Hepatocyte (in vitro differentiated cells): ENCODE measurements at places on chromosomes 12 and 14. TPM values are rescaled to one million over a fixed set of nuclear protein-coding genes. Genes with fewer than 3 reads are reported as not detected.

OR4K15 gene
- polyA plus RNA-seq, result not detected in 2 replicates

ACOT6 gene
- not detected in 2 replicates for polyA plus RNA-seq

SIX6 gene
- polyA plus RNA-seq, result not detected in 2 replicates

AMDHD1 gene
- 0.43 and 3.0 TPM in 2 replicates for polyA plus RNA-seq

JDP2 gene
- 79.9 and 85.4 TPM in 2 replicates for polyA plus RNA-seq

ENDOU gene
- polyA plus RNA-seq, result 1.0 TPM in 1 of 2 replicates, not detected in the other

GARIN6 gene
- not detected in 2 replicates for polyA plus RNA-seq

MGAT4C gene
- 4.8 and 4.9 TPM in 2 replicates for polyA plus RNA-seq

SLC24A4 gene
- 0.46 TPM in 1 of 2 replicates, not detected in the other for polyA plus RNA-seq

SLC7A7 gene
- 169 and 206 TPM in 2 replicates for polyA plus RNA-seq

GZMB gene
- not detected in 2 replicates for polyA plus RNA-seq

HPD gene
- 9.2 and 20.9 TPM in 2 replicates for polyA plus RNA-seq

TMEM30B gene
- 12.4 and 19.3 TPM in 2 replicates for polyA plus RNA-seq

FAIM2 gene
- 7.3 and 14.0 TPM in 2 replicates for polyA plus RNA-seq
